KBM-7 (cell line): ENCODE measurements at places on chromosomes 6 and 20.

GRCh38 chr6:32190054-32190851, at the start of gene PBX2:
Gene PBX2, minus strand, starts transcription at chr6:32190202. Its CDS starts 287 bp downstream, at chr6:32189915.
- DNase-seq: peak; percentile 91

DNA sequence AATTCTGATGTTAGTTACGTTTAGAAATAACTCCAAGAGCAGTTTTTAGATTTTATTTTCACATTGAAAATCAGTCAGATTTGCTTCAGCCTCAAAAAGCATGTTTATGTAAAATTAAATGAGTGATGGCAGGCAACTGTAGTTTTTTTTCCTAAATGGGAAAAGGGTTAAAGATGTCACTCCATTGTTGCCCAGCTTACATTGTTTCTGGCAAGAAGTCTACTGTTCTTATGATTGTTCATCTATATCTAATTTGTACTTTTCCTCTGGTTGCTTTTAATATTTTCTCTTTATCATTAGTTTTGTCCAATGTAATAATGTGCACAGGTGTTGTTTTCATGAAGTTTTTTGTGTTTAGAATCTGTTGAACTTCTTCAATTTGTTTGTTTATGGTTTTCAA, 6.7 kb upstream of the TTK start:
- DNase-seq: no peak

GRCh38 chr6:148307405-148307804, 35.2 kb upstream of the SASH1 start:
- DNase-seq: no peak

DNA sequence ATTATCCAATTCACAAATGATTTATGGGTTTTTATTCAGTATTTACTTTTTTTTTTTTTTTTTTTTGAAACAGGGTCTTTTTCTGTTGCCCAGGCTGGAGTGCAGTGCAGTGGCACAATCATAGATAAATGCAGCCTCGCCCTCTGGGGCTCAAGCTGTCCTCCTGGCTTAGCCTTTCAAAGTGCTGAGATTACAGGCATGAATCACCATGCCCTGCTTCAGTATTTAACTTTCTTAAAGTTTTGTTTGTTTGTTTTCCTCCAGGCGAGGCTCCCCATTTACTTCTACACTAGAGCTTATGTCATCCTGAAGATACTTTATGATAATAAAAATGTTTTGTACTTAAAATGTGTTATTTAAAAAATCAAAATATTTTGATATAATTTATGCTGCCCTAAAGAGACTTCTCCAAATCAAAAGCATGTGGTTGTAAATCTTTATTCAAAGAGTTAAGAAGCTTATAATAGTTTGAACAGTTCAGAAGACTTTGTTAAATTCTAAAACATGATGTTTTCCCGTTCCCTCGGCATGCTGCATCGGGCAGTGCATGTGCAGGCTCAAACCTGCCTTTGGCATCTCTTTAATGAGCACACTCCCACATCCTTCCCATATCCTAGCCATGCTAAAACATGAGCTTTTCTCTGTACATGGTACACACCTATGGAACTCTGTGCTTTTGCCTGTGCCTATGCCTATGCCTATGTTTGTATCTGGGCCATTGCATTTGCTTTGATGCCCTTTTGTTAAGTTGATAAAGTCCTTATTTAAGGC, 11.0 kb downstream of the SMPDL3A start:
- no peak for DNase-seq

GRCh38 chr6:119610265-119610664, 260.7 kb upstream of the MAN1A1 start:
- DNase-seq: no peak

DNA sequence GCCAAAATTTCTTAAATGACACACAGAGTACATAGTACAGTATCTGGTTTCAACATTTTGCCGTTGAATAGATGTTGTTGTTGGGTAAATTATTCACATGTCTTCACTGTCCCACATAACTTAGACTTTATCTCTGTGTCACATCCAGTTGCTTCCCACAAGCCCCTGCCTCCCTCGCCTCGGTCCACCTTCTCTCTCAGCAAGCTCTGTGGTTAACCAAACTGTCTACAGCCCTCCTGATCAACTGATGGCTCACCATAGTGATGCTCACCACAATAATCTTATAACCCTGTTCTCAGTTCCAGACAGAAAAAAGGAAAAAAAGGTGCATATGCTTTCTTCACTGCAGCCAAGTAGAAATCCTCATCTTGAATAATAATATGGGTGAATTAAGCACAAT, 23.0 kb downstream of the IL17F start:
- peak; percentile 43 for DNase-seq

DNA sequence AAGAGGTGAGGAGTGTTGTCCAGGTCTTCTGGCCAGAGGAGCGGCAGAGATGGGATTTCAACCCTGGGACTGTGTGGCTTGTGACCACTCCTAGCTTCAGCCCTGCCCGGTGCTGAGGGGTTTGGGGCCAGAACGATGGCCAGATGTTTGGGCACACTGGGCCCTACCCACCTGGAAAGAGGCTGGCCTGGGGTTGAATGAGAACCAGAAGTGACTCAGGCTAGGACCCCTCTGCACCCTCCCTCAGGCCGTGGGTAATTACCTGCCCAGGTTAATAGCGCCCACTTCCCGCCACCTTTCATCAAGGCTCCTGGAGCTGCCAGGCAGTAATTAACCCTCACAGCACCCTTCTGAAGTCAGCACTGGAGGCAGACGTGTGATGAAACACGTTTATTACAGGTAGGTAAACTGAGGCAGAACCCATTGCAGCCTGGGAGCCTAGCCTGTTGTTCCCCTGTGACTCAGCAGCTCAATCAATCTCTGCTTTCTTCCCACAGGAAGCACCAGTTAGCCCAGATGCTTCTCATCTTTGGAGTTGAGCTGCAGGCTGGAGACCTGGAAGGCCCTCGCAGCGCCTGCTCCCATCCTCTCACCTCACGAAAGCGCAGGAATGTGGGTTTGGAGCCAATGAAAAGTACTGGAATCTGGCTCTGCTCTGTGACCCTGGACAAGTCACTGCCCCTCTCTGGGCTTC, 120.8 kb downstream of the CEBPB start:
- no peak for DNase-seq

DNA sequence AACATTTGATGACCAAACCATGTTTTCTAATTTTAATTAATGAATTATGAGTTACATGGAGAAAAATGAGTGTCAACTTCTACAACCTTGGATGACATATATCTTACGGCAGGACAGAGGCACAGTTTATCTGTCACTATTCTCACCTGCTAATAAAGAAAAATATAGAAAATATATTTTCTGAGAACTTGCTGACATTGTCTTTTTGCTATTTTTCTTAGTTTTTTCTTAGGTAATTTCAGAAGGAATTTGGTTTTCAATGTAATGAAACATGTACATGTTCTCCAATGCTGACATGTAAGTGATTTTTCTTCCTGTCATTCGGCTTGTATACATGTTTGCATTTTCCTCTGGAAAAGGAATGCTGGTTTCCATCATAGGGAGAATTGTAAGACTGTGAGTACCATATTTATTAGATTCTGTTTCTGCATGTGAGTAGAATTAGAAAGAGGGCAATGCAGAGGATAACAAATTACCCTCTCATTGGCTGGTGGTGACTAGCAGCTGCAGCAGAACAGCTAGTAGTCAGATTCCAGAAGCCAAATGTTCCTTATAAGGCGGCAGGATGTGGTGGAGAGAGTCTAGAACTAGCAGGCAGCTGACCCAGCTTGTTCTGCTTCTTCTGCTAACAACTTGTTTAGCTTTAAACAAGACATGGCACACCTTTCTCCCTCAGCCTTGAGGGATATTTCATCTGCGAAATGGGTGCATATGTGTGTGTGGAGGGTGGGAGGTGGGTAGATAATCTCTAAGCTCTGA, 132.8 kb upstream of the SPACA1 start:
- DNase-seq: no peak

- no peak for DNase-seq
These were observed 777 bp downstream of the SRSF6 start for GRCh38 chr20:43458422-43458924.

GRCh38 chr6:160396292-160396691, 48.1 kb downstream of the SLC22A3 start:
- DNase-seq: no peak

- DNase-seq: no peak
These were observed 713.0 kb downstream of the EPM2A start for GRCh38 chr6:145022199-145022796.

GRCh38 chr6:42427871-42428270, 23.9 kb downstream of the TRERF1 start:
- DNase-seq: no peak

GRCh38 chr20:1722513-1723050, 65.0 kb upstream of the SIRPG start:
- no peak for DNase-seq

- DNase-seq: peak; percentile 27
These were observed 43.1 kb downstream of the MBOAT1 start for GRCh38 chr6:20169119-20169557.

- DNase-seq: no peak
These were observed 285.5 kb upstream of the MOCS1 start for GRCh38 chr6:40219799-40220198.

DNA sequence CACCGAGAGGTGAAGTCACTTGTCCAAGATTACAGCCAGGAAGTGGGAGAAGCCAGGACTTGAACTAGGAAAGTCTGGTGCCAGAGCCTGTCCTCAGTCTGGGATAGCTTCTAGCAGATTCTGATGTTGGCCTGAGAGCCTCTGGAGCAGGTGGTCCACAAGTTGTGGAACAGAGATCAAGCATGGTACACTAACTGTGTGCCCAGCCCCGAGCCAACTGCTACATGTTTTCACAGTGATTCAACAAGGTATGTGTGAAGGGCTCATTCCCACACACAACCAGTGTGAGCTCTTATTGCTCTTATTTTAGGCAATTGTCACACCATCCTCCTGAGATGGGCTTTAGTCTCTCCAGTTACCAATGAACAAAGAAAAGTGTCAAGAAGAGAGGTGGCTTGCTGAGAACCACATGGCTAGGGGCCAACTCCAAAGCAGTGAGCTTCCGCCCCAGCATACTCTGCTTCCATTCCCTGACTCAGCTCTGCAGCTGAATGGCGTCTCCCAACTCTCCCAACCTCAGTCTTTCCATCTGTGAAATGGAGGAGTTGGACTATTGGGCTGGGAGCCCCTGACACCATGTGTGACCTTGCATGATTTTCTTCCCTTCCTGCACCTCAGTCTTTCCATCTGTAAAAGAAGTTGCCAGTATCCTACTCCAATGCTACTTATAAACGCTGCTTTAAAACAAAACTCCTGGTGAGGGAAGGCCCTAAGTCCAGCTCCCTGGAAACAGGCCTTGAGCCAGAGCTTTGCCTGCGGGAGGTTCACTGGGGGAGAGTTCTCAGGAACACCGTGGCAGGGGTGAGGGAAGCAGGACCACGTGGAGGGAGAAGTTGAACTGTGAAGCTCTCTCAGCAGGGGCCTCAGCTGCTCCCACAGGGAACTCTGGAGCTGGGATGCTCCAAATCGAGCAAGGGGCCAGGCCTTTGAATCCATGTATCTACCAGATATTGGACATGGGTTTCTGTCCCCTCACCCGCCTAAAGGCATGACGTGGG, 40.9 kb downstream of the CDH22 start:
- DNase-seq: no peak

DNA sequence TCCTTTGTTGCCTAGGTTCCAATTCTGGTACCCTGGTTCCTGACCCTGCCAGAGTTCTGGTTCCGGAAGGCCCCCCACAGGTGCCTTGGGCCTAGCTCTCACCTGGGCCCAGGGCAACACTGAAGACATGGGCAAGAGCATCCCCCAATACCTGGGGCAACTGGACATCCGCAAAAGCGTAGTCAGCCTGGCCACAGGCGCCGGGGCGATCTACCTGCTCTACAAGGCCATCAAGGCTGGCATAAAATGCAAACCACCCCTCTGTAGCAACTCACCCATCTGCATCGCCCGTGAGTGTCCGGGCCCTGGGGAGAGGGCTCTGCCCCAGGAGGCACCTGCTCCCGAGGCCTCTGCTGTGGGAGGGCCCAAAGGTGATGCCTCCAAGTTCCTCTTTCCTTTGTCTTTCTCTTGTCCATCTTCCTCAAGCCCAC, at the start of gene ARMC12:
Gene ARMC12 (plus strand): TSS at position 51 of the 431 bp plus-strand sequence. CDS start 77 bp downstream, at position 128.
- no peak for DNase-seq

DNA sequence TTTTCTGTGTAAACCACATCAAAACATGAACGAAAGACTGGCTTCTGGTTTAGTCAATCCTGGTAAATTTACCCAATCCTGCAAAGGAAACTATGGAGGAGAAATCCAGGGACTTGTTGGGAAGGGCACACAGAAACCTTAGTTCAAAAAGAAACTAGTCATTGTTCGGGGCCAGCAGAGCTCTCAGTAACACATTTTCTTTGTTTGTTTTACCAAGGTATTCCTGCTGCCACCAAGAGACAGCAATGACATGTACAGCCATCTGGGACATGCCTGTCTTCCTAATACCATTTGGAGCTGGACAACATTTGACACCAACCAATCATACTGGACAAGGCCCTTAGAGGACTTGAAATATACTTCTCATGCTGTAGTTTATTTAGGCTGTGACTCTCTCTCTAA, 8.3 kb downstream of the OARD1 start:
- no peak for DNase-seq

GRCh38 chr20:371755-372542, 8.6 kb upstream of the TRIB3 start:
- DNase-seq: peak; percentile 93

GRCh38 chr20:50467174-50467573, 43.0 kb upstream of the PTPN1 start:
- DNase-seq: no peak

DNA sequence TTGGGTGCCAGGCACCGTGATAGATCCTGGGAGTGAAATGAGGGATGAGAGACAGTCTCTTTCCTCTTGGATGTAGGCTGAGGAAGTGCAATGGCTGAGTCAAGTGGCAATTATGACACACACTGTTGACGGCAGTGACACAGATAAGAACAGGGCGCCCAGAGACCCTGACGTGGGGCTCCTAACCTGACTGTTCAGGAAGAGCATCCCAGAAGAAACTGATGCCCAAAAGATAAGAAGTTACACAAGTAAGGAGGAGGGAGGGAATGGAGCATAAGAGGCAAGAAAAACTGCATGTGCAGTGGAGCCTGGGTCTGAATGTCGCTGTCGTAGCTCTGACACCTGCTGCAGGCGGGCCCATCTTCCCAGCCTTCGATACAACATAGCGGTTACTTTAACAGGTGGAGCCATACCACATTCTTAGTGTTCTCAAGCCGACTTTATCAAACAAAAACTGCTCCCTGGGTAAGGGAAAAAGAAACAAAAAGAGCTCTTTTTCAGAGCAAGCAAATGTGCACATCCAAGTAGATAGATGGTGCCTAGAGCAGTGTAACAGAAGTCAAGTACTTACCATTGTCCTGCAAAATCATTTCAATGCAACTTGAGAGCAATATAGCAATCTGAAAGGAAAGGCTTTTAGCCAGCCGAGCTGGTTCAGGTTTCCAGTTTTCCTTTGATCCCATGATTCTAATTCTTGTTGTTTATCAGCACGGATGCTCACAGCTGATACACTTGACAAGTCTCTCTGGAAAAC, 463.9 kb upstream of the JARID2 start:
- no peak for DNase-seq

- DNase-seq: peak; percentile 38
These were observed 54.7 kb downstream of the ELOVL5 start for GRCh38 chr6:53294095-53294494.

GRCh38 chr6:7172649-7173048, 64.9 kb downstream of the RREB1 start:
- no peak for DNase-seq

DNA sequence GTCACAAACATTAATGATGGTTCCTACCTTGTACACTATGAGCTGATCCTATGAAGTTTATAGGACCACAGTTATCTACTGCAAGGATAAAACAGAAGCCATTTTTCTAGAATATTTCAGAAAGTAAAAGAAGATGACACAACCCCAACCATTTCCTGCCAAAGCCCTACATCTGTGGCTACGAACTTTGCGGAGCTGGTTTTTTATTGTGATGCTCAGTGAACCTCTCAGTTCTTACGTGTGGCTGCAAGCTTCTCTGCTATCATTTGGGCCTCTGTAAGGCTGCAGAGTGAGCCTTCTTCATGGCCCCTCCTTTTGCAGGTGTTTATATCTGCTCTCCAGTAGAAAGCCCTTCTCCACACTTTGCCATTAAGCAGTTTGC, 17.8 kb upstream of the TAGAP start:
- DNase-seq: peak; percentile 47
